Fibroblast of lung (primary cell): ENCODE measurements at places on chromosomes 12 and 14. TPM values are rescaled to one million over a fixed set of nuclear protein-coding genes. Genes with fewer than 3 reads are reported as not detected.

DNA sequence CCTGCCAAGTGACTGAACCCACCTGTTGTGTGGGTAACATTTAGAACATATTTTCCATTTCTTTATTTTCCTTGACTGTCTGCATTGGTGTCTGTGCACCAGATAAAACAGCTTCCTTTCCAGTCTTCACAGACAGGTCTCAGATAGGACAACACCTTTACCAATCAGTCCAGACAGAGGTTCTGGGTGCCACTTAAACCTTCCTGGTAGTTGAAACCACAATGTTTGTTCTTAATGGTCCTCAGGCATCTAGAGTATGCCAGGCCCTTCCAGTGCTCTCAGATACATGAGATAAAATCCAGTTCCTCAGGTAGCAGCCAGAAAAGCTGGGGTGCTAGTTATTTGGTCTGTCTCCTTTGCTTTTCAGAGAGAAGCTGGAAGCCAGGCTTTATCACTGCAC lies 7.0 kb upstream of the CLEC2D start:
- peak; percentile 14 for DNase-seq

RFX4 gene
- not detected in 2 replicates for total RNA-seq

DNA sequence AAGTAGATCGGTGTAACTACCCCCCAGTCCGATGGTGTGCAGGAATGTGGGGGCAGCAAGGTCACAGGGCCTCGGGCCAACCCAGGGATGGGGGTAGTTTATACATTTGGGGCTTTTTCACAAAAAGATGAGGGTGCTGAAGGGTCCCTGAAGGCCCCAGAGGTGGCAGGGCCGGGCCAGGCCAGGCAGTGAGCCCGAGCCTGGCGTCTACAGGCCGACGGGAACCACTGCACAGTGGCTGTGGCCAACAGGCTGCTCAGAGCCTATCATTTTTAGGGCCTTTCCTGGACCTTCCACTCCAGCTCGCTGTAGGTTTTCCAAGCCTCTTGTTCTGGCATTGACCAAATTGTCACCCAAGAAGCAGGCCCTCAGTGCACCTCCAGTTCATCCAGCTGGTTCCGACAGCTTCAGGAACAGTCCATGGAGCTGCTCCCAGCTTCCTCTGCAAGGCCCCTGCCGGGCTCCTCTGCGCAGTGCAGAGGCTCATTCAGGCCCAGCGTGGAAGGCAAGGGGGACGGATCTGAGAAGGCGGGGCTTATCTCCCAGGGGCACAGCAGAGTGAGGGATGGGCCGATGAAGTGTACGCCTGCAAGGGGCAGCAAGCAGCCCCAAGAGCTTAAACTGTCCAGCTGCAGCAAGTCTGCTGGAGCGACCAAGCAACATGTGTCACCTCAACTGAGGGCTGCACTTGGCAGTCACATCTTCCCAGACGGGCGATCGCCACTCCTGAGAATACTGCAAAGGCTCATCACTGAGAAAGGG lies 13.9 kb downstream of the CDCA4 start:
- DNase-seq = no peak

- DNase-seq = peak; percentile 82
These were observed 11.9 kb downstream of the RARG start for GRCh38 chr12:53219956-53220693.

DNA sequence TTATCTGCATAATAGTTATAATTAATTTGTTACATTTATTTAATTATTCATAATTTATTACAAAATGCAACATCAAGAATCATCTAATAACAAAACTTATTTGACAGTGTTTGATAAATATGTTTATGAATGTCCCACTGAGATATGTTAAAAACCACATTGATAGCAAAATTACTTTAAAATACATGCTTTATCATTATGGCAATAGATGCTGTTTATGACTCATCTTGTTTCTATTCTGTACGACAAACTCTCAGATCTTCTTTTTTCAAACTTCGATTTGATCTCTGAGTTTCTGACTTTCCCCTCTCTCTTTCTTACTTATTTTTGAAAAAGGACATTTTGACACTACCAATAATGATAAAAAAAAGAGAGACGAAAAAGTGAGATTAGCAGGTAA lies 56.8 kb upstream of the LRRK2 start:
- DNase-seq = no peak

- DNase-seq = no peak
These were observed 592 bp upstream of the USP15 start for GRCh38 chr12:62259631-62259992.

DNA sequence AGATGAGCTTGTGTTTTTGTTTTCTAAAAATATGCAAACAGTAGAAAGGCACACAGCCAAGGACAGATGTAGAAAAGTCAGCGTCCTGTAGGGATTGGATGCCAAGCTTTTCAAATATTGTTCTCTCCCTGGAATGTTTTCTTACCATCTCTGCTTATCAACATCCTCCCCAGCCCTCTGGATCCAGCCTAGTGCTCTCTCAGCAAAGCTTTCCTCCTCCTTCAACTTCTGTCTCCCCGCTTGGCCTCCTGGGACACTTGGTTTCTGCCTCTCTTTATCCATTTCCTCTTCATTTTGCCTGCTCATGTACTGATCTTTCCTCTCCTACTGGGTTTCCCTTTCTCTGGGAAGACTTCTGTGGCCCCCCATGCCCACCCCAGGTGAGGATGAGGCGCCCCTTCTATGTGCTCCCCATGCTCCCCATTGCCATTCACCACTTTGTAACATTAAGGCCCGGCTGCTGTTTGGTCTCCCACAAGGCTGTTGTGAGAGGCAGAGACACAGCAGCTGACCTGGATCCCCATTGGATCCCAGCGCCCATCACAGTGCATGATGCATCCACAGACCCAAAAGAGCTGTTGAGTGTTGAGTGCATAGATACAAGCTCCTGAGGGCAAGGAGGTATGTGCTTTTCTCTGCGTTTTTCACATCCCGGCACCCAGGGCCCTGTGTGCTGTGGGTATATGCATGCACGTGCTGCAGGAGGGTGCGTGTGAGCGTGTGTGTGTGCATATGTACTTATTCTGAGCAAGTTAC lies 38.2 kb downstream of the EVL start:
- no peak for DNase-seq

DNA sequence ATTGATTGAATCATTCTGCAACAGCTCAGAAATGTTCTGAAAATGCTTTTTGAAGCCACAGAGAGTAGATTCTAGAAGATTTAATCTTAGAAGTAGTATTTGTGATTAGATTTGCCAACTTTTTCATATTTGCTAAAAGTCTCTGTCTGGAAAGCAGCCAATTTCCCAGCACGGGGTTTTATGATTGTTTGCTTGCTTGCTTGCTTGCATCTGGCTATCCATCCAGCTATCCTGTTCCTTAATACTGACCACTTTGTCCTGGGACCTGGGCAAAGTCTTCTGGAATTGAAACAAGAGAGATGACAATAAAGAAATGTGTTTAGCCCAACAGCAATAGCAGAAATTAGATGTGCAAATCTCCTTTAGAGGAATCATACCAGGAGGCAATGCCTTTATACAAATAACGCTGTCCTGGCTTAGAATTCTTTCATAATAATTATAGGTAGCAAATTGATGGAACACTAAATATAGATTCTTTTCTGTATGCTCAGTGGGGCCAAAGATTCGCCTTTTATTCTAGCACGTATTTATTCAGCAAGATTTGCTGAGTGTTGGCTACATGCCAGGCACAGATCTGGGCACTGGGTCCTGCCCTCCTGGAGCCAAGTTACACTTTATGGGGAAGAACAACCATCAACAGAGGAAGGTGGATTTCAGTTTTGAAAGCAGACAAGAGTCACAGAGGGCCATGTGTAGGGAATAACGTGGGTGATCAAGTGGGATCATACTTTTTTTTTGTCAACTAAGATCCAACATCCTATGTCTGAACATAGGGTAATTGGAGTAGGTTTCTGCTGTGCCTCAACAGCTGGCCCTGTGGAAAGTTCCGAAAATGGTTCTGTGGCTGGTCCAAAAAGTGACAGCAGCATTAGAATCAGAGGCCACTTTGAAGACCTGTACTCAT lies 25.3 kb downstream of the MYBPC1 start:
- no peak for DNase-seq

TBX5 gene
- 13.1 and 16.8 TPM in 2 replicates for total RNA-seq

DNA sequence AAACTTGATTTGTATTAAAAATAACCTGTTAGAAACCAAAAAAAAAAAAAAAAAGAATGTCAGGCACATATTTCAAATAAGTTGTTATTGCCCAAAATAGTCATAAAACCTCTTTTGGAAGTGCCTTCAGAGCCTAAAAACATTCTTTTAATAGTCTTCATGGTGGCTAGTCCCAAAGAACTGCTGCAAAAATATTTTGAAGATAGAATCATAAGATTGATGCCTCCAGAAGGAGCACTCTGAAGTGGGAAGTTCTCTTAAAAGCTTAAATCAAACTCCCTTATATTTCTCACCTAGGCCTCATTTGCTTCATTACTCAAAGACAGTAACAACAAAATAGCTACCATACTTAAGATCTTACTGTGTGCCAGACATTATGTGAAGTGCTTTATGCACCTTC lies 27.2 kb upstream of the NT5DC3 start:
- DNase-seq = peak; percentile 85

DNA sequence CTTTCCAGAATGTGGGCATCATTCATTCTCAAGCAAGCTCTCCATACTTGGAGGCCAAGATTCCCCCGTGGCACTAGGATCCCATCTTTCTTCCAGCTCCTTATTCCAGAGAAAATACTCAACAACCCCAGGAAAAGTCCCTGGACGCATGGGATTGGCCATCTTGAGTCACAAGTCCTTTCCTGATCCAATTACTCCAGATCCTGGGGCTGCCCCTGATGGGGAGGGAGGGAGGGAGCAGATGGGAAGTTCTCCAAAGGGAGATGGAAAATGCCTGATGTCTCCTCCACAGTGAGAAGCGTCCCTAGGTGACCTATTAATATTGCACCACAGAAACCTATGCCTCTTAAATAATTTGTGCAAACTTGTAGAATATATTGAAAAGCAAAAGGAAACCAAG lies 12.4 kb upstream of the KCNK13 start:
- DNase-seq = no peak

- DNase-seq = no peak
These were observed 6.8 kb downstream of the STAT6 start for GRCh38 chr12:57104292-57104910.

KCNH5 gene
- 0.83 and 1.0 TPM in 2 replicates for total RNA-seq

GRCh38 chr12:81759190-81760051 lies at the start of gene PPFIA2:
TSS of gene PPFIA2 (minus strand) at chr12:81759350.
- peak; percentile 71 for DNase-seq

DNA sequence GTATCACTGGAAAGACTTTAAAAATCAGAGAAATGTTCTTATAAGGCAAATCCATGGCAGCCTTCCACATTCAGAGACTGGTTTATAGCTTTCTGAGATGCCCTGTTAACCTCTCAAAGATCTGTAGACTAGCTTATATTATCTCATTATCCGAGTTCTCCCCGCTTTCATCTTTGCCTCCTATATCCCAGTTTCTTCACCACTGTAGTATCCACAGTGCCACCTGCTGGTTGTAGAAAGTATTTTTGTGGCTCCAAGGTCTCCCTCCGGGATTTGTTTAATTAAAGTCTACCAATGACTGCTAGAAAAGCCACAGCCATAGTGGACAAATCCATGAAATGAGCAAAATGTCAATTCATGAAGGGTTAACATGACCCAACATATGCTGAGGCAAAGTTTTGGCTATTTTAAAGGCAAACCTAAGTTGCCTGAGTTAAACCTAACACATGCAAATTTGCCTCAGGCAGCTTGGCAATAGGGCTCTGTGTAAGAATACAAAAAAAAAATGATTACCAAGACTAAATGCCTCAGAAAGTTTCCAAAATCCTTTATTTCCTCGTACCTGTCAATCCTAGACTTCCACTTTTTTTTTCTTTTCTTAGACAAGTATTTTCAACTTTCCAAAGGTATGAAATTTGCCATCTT lies 218.8 kb upstream of the BMP4 start:
- peak; percentile 65 for DNase-seq

DNA sequence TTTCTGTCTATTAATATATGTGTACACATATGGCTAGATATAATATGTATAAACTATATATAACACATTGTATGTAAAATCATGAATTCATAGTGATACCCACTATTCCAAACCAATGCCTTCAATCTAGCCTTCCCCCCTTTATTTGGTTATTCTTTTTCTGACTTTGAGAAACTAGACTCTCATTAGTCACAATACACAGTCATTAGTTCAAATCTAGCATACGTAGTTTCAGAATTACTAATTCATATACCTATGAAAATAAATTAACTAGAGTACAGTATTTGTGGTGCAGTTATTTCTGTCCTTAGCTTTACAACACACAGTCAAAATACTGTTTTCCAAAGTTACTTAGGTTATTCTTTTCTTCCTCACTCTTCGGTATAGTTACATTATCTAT lies 268.2 kb downstream of the DPF3 start:
- no peak for DNase-seq

DNA sequence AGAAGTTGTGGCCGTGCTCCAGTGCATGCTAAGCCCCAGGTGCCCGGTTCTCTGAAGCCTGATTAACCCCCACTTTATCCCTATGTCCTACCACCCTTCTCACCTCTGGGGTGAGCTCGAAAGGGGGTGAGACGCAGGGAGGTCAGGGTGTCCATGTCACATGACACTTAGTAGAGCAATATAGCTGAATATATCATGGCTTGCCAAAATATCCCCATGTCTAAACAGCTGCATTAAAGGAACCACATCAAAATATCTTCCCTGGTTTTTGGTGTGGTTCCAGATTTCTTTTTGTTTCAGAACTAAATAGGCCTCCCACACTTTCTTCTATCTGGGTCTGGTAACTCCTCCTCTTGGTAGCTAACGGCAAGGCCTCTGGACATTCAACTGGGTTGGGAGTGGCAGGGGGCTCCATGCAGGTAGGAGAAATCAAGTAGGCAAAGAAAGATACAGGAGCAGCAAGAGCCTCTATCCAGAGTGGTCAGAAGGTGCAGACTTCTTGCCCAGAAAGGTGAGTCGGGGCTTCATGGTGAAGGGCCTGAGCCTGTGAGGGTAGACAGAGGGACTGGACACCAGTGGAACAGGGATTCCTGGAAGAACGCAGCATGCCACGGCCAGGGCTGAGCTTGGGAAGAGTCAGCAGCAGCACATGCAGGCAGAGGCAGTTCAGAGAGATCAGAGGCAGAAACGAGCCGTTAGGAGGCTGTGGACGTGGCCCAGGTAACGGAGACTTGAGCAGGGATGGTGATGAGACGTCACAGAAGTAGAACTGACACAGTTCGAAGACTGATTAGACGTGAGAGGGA lies 202.8 kb upstream of the DIO3 start:
- DNase-seq = no peak

- DNase-seq = no peak
These were observed 97.7 kb downstream of the ETV6 start for GRCh38 chr12:11746940-11747716.

KRT82 gene
- total RNA-seq = not detected in 2 replicates

GRCh38 chr14:79473651-79474050 lies 737.7 kb downstream of the DIO2 start:
- no peak for DNase-seq
